A549 treated with AZD2906 at 1 μM for 4 hours (cell line): ENCODE measurements at places on chromosomes 7 and 10. TPM values are rescaled to one million over a fixed set of nuclear protein-coding genes. Genes with fewer than 3 reads are reported as not detected.

Gene HABP2
- total RNA-seq, result 0.08 to 0.19 TPM (median 0.10 TPM) in 5 replicates

Gene ARHGAP22
- total RNA-seq, result 2.7 to 3.8 TPM (median 3.3 TPM) in 5 replicates

Gene PDE6C
- total RNA-seq, result not detected in 5 replicates

Gene ANKRD22
- 0.31 to 0.40 TPM (median 0.37 TPM) in 5 replicates for total RNA-seq

Gene CLEC5A
- not detected in 5 replicates for total RNA-seq

Gene RAB19
- not detected in 5 replicates for total RNA-seq

Gene CYP3A5
- 1.1 to 1.9 TPM (median 1.4 TPM) in 5 replicates for total RNA-seq

Gene PGAM2
- total RNA-seq, result not detected in 5 replicates

Gene IL15RA
- 1.8 to 3.2 TPM (median 2.3 TPM) in 5 replicates for total RNA-seq

Gene LRIT2
- not detected in 5 replicates for total RNA-seq

Gene HOXA6
- total RNA-seq, result 1.1 to 1.8 TPM (median 1.4 TPM) in 5 replicates

Gene ACTL6B
- total RNA-seq, result not detected in 5 replicates

Gene FGL2
- total RNA-seq, result not detected in 5 replicates

Gene CFAP69
- total RNA-seq, result 1.2 to 2.5 TPM (median 2.0 TPM) in 5 replicates
